ENCODE measurements at places on chromosomes 12 and 14.

GRCh38 chr14:30015489-30015888, 87.8 kb upstream of the PRKD1 start:
- no peak for DNase-seq

DNA sequence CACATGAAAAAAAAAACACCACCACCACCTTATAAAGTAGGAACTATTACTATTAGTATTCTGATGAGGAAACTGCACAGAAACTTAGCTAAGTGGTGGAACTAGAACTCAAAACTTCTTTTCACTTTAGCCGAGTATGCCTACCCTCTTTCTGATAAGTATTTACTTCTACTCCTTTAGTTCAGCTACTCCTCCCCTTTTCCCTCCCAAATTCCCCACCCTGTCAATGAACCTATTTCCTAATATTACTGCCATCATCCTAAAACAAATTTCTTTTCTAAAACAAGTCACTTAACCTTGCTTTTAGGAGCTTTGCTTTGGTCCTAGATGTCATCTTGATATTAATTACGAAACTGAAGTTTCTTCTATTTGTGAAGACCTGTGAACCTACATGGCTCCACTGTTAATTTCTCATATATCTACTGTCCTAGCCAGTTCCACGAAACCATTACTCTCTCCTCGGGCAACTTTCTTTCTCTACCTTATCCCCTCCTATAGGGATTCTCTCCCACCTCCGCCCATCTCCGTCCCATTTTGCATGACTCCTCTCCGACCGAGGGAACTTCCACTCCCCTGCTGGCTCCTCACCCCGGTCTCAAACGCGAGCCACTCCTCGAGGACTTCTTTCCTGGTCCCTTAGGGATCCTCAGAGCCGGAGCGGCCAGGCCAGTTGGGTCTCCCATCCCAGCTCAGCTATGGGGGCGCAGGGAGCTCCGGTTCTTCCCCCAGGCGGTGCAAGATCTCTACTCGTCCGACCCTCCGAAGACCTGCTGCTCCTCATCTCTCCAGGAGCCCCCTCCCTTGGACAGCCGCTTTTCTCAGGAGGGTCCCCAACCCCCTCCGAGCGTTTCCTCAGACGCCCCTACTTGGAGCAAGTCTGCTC, 1.1 kb downstream of the NUMB start:
- DNase-seq, result peak; percentile 64

DNA sequence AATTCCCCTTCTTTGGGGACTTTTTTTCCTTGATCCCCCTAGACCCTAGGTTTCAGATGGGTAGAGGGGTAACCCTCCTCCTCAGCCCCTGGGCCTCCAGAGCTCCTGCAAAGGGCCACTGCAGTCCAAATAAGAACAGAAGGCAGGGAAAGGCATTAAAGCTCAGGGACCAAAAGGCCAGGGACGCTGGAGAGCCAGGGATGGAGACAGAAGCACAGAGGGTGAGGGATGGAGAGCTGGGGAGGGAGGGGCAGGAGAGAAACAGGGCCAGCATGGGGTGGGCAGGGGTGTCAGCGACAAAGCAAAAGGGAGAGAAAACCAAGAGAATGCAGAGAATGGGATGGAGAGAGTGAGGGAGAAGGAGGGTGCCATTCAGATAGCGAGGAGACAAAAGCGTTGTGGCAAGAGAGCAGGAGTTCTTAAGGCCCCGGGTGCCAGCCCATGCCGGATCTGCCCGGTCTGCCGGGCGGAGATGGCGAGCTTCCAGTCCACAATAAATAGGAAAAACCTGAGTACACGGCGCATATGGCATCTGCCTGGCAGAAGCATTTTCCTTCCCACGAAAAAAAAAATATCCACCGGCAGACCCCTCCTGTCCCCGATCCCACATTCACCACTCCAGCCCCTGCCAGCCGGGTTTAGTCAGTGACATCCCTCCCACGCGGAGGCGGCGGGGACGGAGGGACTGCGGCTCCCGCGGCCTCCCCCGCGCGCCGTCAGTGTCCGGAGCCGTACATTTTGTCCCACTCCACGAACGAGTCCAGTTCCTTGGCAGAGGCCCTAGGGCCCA, 28.6 kb downstream of the FIGNL2 start:
- DNase-seq, result peak; percentile 43

- DNase-seq, result no peak
Measured at GRCh38 chr14:42110167-42110566, 503.5 kb downstream of the LRFN5 start.

DNA sequence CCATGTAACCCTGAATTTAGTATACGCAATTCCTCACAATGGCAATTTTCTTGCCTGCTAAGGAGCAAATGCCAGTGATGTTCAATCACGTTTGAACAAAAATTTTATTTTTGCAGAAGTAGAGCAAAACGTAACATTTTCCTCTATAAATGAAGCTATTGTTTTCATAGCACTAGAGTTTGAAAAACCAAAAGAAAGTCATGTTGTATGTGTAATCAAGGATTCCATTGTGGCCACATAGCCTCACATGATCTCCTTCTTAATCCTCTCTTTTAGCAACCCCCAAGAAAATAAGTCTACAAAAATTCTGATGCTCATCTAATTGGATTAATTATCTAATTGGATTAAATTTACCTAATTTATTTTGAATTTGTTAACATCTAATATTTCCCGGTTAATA, 1217.4 kb upstream of the FLRT2 start:
- DNase-seq, result no peak

DNA sequence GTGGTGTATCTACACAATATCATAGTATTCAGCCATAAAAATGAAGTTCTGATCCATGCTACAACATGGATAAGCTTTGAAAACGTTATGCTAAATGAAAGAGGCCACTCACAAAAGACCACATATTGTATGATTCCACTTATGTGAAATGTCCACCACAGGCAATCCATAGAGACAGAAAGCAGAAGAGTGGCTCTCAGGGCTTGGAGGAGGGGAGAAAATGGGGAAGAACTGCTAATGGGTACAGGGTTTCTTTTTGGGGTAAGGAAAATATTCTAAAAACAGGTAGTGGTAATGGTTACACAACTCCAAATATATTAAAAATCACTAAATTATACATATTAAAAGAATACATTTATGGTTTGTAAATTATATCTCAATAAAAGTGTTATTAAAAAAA, 16.5 kb downstream of the SCNN1A start:
- no peak for DNase-seq

GRCh38 chr14:73238424-73238852, 1.1 kb downstream of the PAPLN start:
- DNase-seq, result no peak

DNA sequence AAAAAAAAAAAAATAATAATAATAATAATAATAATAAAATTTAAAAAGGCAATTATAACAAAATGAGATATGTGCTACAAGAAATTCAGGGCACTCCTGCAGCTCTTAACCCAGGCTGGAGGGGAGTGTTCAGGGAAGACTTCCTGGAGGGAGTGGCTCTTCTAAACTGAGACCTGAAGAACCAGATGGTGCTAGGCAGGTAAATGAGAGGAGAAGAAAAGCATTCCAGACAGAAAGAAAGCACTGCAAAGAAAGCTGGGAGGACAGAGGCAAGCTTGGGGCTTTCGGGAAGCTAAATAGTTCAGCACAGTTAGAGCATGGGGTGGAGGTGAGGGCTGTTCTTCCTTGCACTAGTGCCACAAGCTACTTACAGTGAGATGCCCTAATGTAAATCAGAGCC, 9.9 kb upstream of the SRSF9 start:
- DNase-seq, result no peak

GRCh38 chr12:27517546-27517945, 6.5 kb upstream of the PPFIBP1 start:
- DNase-seq, result no peak

GRCh38 chr12:116812238-116812637, 69.0 kb downstream of the HRK start:
- no peak for DNase-seq

- DNase-seq, result no peak
Measured at GRCh38 chr14:31480156-31480555, 7.7 kb downstream of the GPR33 start.
